Chondrocyte (in vitro differentiated cells): ENCODE measurements at places on chromosomes 6 and 20. TPM values are rescaled to one million over a fixed set of nuclear protein-coding genes. Genes with fewer than 3 reads are reported as not detected.

GRCh38 chr6:75504465-75505222 lies 11.0 kb upstream of the FILIP1 start:
- H3K36me3 ChIP-seq = no peaks in the 10 kb centered on the region
- no peaks in the 10 kb centered on the region for H3K27me3 ChIP-seq
- H3K4me1 ChIP-seq = peaks cover 8% of the 10 kb centered on the region
- DNase-seq = no peak

GRCh38 chr6:149053848-149054558 lies 263.5 kb upstream of the TAB2 start:
- H3K36me3 ChIP-seq = peaks cover 1% of the 10 kb centered on the region
- no peak overlapping the region for H3K4me3 ChIP-seq
- no peaks in the 10 kb centered on the region for H3K27me3 ChIP-seq
- peaks cover 35% of the 10 kb centered on the region for H3K4me1 ChIP-seq

DNA sequence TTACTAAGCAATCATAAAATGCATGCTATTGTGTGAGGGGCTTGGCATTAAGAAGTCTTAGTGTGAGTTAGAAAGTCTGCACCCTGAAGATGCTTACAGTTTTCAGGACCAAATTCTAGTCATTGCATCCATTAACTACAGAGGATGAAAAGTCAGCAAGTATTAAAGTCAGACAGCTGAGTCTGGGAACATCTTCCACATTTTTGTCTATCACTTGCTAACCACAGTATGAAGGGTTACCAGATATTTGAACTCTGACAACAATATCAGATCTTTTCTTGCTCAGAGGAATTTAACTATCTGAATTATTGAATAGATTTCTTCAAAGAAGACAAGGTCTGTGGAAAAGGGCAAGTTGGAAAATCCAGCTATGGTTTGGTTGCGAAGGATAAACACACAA lies 264.4 kb downstream of the BTBD9 start:
- H3K27me3 ChIP-seq = no peaks in the 10 kb centered on the region
- H3K4me1 ChIP-seq = peaks cover 8% of the 10 kb centered on the region
- no peak overlapping the region for H3K4me3 ChIP-seq

DNA sequence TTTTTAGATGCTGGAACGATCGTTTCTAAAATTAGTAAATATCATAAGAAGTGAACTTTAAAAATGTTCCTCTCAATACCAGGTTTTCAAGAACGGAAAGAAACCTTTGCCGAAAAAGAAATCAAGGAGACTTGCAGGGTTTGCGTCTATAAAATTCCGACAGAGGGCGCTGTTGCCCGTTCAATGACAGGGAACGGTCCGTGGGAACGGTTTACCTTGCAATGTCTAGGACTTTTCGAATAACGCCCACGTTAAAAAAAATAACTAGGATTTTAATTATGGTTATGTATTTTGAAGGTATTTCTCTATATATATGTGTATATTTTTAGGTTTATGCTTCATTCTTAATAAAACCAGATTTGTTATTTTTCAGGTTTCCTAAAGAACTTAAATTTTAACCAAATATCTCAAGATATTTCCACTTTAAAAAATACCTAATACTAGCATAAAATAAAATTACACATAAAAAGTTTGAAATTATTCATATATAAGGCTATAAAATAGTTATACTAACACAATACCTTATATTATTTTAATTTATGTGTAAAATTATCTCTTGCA lies 2.5 kb upstream of the TFAP2B start:
- no peaks in the 10 kb centered on the region for H3K36me3 ChIP-seq
- H3K27me3 ChIP-seq = peaks cover 3% of the 10 kb centered on the region
- DNase-seq = no peak

PPP1R16B gene
- not detected in 3 replicates for total RNA-seq

DNA sequence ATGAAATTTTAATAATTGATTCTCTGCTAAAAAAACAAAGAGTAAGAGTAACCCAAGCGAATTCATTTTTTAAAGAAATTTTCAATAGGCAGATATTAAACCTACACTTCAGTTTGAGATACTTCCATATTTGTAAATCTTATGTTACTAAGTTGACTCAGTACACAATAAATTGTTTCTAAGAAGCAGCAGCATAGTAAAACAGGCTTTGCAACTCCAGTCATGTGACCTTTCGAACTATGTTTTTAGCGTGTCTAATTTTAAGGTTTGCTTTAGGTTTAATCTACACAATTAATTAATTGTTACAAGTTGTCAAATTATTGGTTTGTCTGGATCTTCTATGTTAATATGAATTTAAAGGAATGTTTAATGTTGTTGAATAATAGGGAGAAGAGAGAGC lies 708.9 kb upstream of the CITED2 start:
- peaks cover 45% of the 10 kb centered on the region for H3K4me1 ChIP-seq
- H3K36me3 ChIP-seq = peaks cover 2% of the 10 kb centered on the region
- no peak for DNase-seq
- H3K27me3 ChIP-seq = no peaks in the 10 kb centered on the region
- H3K27ac ChIP-seq = no peak overlapping the region

MEP1A gene
- not detected in 3 replicates for total RNA-seq
